ENCODE measurements at places on chromosomes 3 and 15. TPM values are rescaled to one million over a fixed set of nuclear protein-coding genes. Genes with fewer than 3 reads are reported as not detected.

Gene INSYN1
- not detected for polyA plus RNA-seq

Gene IMPG2
- 0.05 TPM for polyA plus RNA-seq

Gene STAB1
- polyA plus RNA-seq, result not detected

Gene BTLA
- 85.4 TPM for polyA plus RNA-seq

Gene CLSTN2
- not detected for polyA plus RNA-seq

Gene ALG1L2
- 1.1 TPM for polyA plus RNA-seq

Gene HESX1
- polyA plus RNA-seq, result 1.1 TPM

Gene ZNF80
- not detected for polyA plus RNA-seq

Gene EEFSEC
- polyA plus RNA-seq, result 23.1 TPM

Gene GOLGA6L4
- not detected for polyA plus RNA-seq

Gene SLC9C1
- not detected for polyA plus RNA-seq

Gene C3orf70
- polyA plus RNA-seq, result 0.10 TPM

Gene UROC1
- polyA plus RNA-seq, result not detected

Gene SPRED1
- polyA plus RNA-seq, result 0.14 TPM

Gene LRRN1
- polyA plus RNA-seq, result 2.6 TPM

Gene ST3GAL6
- polyA plus RNA-seq, result not detected

Gene CD200
- 40.9 TPM for polyA plus RNA-seq

Gene SEMA6D
- polyA plus RNA-seq, result not detected

Gene BFSP2
- polyA plus RNA-seq, result 2.8 TPM

Gene GRK7
- polyA plus RNA-seq, result not detected

Gene TMC3
- polyA plus RNA-seq, result 0.04 TPM

Gene APOD
- polyA plus RNA-seq, result not detected

Gene LSM3
- 25.3 TPM for polyA plus RNA-seq

Gene ALDH1A3
- polyA plus RNA-seq, result not detected

Gene SEMA3F
- not detected for polyA plus RNA-seq

Gene TMOD2
- polyA plus RNA-seq, result 6.4 TPM

Gene TGFBR2
- 76.8 TPM for polyA plus RNA-seq

Gene STRC
- not detected for polyA plus RNA-seq

Gene STRA6
- not detected for polyA plus RNA-seq

Gene CYP1A2
- polyA plus RNA-seq, result not detected

Gene GXYLT2
- polyA plus RNA-seq, result not detected

Gene EXOSC7
- polyA plus RNA-seq, result 37.7 TPM

Gene LRRK1
- 13.2 TPM for polyA plus RNA-seq

Gene CHL1
- 4.1 TPM for polyA plus RNA-seq

Gene CCDC54
- not detected for polyA plus RNA-seq

Gene GOLGA8S
- polyA plus RNA-seq, result not detected

Measured in IgD-negative memory B cell (primary cell).